ENCODE measurements at places on chromosomes 5 and 9. TPM values are rescaled to one million over a fixed set of nuclear protein-coding genes. Genes with fewer than 3 reads are reported as not detected.

DNA sequence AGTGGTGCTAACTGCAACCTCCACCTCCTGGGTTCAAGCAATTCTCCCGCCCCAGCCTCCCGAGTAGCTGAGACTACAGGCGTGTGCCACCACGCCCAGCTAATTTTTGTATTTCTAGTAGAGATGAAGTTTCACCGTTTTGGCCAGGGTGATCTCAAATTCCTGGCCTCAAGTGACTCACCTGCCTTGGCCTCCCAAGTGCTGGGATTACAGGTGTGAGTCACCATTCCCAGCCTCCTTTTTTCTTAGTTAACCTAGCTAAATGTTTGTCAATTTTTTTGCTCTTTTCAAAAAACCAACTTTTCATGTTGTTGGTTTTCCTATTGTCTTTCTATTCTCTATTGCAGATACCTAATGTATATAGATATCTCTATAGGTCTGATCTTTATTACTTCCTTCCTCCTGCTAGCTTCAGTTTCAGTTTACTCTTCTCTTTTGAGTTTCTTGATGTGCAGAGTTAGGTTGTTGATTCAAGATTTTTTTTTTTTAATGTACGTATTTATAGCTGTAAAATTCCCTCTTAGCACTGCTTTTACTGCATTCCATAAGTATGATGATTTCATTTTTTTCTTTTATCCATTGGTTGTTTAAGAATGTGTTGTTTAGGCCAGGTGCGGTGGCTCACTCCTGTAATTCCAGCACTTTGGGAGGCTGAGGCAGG, 32.9 kb downstream of the FGD3 start:
- no peak for DNase-seq

- DNase-seq, result no peak
Measured at GRCh38 chr9:94212091-94212490, 47.0 kb upstream of the ZNF169 start.

DNA sequence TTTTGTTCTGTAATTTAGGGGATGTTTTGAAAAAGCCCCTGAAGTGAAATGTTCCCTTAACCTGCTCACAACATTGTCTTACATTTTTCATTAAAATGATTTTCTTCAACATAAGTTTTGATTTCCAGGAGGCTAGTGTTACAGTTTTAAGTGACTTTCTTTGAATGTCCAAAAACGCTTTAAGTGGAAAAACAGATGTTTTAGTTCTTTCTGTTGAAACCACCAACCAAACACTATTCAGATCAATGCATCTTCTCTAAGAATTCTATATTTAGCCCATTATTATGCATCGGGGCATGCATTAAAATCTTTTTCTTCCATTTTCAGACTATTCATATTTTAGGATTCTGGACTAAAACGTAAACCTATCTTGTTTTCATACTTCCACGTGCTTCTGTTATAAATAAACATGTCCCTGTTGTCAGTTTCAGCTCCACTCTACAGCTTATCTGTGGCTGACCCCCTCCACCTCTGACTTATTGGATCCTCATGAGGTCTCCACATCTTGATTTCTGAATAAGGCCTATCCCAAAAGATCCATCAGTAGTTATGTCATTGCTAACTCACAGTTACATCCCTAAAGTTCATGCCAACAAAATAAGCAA, 882.3 kb upstream of the SEMA6A start:
- DNase-seq, result no peak

- no peak for DNase-seq
Measured at GRCh38 chr9:98806394-98807035, 955 bp upstream of the GALNT12 start.

- DNase-seq, result no peak
Measured at GRCh38 chr5:37615184-37615583, 224.7 kb downstream of the GDNF start.

GRCh38 chr9:115235221-115235620, 117.3 kb upstream of the TNC start:
- no peak for DNase-seq

DNA sequence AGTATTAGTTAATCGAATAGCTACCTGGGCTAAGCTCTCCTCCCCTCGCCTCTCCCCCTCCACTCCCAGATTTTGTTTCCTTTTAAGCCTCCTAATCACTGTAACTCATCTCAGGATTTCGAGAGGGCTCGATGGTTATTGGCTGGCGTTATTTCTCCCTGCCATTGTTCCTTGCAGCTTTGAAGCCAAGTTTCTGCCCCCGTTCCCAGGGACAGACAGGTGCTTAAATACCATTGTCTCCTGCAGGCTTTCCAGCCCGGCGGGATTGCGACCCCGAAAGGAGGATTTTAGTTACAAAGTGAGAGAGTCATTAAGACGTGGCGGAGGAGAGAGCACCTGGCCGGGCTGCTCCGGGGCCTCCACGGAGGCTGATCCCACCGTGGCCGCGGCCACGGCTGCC, 46.2 kb downstream of the ASS1 start:
- DNase-seq, result no peak

GRCh38 chr9:93582115-93582514, 5.7 kb downstream of the PHF2 start:
- DNase-seq, result no peak

- DNase-seq, result no peak
Measured at GRCh38 chr9:677461-678097, 163.9 kb upstream of the DMRT1 start.

GRCh38 chr9:133917375-133917774, 74.7 kb downstream of the VAV2 start:
- no peak for DNase-seq

The TDRD7 gene
- total RNA-seq, result 16.2 TPM

The PCDHGA10 gene
- total RNA-seq, result 11.1 TPM

The SPAG8 gene
- 0.21 TPM for total RNA-seq

The SLC27A6 gene
- total RNA-seq, result not detected

The EIF4E1B gene
- not detected for total RNA-seq

The IRX2 gene
- 0.28 TPM for total RNA-seq

Data from thoracic aorta (tissue), 2 donors.